ENCODE measurements at places on chromosomes 16 and 17. TPM values are rescaled to one million over a fixed set of nuclear protein-coding genes. Genes with fewer than 3 reads are reported as not detected.

DNA sequence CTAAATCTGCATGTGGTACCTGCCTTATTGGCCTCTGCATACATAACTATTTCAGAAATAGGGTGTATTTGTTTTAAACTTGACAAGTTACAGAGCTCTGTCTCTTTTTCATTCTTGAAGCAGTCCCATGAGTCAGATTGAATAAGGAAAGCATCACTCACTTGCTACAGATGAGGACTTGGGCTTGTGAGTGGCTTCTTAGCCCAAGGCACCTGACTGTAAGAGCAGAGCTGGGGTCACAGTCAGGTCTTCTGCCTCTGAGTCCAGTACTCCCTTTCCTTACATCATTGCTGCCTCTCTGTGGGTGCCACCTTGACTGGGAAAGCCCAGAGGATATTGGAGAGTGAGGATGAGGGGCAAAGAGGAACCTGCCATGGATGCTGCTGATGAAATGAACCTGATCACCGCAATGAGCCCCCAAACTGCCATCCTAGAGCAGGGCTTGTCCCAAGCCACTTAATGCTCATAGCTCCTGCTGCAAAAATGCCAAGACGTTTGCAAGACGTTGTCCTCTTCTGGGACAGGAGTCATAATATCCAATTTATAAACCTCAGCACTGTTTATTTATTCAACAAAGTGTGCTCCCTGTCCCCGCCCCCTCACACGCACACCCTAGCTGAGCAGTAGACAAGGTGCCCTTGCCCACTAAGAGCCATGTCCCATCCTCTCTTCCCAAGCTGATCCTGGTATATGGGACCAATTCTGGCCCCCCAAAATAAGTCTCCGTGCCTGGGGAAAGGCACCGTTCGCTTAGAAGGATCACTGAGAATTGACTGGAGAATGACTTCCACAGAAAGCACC is 74.1 kb downstream of the CCDC182 start:
- no peak for ATAC-seq

Gene ABCC12
- total RNA-seq: 0.86 TPM

DNA sequence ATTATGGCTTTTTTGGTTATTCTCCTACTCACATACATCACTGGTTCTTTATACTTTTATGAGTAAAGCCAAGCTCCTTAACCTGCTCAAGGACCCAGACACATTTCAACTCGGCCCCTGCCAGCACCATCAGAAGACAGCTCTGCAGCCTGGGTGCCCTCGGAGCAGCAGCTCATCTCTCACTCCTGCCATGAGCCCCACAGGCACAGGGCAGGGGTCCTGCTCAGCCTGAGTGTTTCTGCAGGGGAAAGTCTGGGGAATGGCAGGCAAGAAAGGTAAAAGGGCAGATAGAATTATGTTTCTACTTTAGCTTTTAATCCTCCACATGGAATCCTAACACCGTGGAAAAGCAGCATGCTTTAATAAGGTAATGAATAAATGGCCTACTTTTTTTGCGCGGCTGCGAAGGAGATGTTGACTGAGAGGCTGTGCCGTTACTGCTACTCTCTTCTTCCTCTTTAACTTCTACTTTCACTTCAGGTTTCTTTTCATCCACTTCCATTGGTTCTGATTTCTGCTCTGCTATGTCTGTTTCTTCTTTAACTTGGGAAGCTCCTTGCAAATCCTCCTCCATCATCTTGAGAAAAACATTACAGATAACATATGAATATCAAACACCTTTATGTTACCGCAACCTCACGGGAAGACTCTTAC is 50.1 kb upstream of the TRAP1 start:
- ATAC-seq: no peak

DNA sequence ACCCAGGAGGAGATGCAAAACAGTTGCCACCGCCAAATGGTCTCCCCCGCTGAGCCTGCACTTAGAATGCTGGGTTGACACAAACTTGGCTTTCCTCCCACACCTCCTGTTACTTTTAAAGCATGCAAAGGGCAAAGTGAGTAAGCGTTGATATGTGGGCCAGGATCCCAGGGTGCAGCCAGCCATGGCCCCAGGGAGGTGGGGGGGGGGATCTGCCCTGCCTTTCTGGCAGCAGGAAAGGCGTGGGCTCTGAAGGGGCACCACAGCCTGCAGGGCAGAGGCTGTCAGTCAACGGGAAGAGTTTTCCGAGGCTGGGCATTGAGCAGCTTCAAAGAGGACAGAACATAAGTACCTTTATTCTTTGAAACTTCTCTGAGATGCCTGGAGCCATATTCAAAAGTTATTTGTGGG is 142.3 kb downstream of the ABCC12 start:
- ATAC-seq: no peak

GRCh38 chr17:10439816-10440215 is 18.1 kb upstream of the MYH8 start:
- no peak for ATAC-seq

DNA sequence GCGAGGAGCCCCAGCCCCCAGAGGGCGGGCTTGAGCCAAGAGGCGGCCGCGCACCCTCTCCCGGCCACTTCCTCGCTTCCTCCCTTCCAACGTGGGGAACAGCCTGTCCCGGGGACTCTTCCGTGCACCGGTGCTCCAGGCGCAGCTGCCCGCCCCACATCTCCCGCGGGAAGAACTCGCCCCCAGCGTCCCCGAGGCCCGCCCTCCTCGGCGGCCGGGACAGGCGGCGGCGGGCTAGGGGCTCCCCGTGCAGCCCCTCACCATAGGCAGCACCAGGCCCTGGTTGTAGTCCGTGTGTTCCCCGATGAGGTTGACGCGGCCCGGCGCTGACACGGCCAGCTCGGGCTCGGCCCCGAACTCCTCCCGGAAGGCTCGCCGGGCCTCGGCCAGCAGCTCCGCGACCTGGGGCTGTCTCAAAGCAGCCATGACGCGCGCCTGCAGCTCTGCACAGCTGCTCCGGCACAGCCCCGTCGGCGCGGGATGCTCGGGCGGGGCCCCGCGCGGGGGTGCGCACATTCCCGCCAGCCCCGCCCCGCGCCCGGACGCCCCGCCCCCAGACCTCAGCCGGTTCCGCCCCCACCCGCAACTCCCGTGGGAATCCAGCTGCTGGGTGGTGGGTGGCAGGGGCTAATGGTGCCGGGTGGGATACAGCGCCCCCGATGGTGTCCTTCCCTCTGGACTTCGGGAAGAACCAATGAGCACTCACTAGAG is at the start of gene GALK1:
TSS of gene GALK1 (minus strand) at position 482 of the 711 bp plus-strand sequence. CDS start at position 426, 56 bp downstream.
- peak; percentile 90 for ATAC-seq

- no peak for ATAC-seq
These were observed 942 bp downstream of the KRT23 start for GRCh38 chr17:40936437-40936971.

- ATAC-seq: no peak
These were observed 217.8 kb downstream of the ZNF423 start for GRCh38 chr16:49637933-49638672.

DNA sequence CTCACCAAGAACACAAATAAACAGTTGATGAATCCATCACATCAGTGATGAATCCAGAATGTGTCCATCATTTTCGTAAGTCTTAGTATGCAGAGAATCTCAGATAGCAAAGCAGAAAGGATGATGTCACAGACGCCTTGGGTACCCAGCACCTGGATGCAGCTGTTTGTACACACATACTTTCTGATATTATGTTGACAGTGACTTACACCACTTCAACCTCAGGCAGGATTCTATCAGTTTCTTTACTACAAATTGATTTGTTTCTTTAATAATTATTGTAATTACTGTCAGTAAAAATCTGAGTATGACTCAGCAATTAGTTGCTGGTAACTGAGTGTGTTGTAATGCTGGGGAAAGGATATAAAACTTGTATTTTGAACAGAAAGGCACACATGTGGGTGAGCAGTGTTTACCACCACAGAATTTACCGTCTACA is 159.8 kb downstream of the RPTOR start:
- no peak for ATAC-seq

DNA sequence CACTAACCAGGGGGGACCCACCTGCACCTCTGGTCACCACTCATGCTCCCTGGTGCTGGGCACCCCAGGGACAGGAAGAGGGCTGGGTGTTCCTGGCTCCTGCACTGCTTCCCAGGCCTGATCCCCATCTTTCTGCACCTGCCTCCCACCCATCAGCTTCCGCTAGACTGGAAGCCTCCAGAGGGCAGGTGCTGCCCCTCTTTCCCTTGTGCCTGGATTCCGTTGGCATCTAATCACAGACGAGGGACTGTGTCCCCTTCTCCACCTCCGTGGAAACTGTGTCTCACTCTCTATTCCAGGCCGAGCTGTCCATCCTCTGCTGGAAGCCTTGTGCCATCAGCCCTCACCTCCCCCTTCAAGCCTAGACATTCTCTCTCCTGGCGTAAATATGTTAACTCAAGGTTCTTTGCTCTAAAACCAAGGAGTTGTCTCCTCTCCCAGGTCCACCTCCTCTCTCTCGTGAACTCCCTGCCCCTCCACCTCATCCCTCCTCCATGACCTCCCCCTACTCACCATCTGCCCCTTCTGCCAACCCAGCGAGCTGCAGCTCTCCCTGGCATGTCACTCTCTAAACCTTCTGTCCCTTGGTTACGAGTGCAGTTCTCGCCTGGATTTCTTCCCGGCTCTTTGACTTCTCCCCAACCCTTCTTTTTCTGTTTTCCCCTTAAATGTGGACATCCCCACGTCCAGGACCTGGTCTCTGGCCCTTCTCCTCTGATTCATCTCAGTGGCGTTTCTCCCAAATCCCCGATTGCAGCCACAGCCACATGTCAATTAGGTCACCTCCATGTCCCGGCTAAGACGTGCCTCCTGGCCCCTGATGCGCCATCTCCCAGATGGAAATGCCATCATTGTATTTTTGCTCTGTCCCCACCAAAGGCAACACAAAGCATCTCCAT is 107.7 kb downstream of the SEC14L1 start:
- no peak for ATAC-seq

Gene TEKT5
- 1.1 TPM for total RNA-seq

- ATAC-seq: peak; percentile 20
These were observed 48.5 kb upstream of the RBBP6 start for GRCh38 chr16:24490866-24491265.

DNA sequence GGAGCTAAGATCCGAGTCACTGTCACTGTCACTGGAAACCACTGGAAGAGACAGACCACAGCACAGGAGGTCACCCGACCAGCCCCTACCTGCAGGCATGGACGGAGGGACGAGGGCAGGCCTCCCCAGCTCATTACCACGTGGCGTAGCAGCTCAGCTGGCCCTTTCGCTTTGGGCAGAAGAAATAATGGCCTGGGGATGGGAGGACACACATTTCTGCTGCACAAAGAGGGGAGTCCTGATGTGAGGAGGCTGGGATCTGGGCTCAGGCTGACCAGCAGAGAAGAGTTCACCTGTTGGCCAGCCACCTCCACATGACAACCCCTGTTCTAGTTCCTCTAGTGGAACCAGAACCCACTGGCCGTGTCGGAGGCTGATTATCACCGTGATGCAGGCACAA is 38.2 kb upstream of the DOC2B start:
- ATAC-seq: no peak

GRCh38 chr16:82281544-82281943 is 111.5 kb upstream of the MPHOSPH6 start:
- ATAC-seq: no peak

Gene TTYH2
- 6.6 TPM for total RNA-seq

GRCh38 chr16:1626327-1626726 is 14.2 kb downstream of the CRAMP1 start:
- ATAC-seq: no peak

DNA sequence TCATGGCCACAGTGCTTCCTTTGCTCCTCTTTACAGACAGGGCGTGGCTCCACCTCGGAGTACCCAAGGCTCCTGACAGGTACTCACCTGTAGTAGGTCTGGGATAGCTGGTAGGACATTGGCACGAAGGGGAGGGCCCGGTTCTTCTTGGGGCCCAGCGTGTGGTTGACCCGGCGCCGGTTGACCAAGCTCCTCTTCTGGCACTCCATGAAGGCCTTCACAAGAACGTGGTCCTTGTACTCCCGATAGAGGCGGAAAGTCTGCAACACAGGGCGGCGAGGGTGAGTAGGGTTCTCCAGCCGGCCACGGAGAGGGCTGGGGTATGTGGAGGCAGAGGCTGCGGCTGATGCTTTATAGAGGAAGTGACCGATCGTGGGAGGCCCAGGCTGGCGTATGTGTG is 69.7 kb downstream of the IL21R start:
- no peak for ATAC-seq

Gene MT1M
- total RNA-seq: 0.73 TPM

DNA sequence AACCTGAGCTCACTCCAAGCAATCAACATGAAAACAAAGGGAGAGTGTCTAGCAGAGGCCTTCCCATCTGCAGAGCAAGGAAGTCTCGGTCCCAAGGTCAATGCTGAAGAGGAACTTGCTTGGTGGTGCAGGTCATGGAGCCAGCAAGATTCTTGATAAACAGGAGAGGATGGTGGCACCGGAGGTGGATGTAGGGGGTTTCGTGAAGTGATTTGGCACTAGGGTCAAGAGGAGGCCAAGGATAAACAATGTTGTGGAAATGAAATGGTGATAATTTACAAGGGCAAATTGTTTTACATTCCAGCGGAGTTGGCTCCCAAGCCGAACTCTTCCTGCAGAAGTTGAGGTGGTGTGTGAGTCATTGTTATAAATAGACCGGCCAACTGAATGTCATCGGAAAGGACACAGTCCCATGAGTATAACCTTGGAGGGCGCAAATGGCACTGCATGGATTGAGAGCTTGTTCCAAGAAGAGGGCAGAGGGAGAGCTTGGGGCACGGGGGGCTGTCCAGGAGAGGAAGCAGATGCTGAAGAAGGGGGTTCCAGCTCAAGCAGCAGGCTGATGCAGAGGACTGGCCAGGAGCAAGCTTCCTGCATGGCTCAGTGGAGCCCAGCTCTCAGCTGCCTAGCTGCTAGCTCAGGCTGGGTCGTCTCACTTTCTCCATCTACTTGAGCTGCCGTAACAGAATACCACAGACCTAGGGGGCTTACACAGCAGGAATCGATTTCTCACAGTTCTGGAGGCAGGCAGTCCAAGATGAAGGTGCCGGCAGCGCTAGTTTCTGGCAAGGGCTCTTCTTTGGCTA is 136.6 kb downstream of the COPRS start:
- ATAC-seq: no peak

Gene CMTM1
- total RNA-seq: 3.2 TPM

Gene PARD6A
- 2.5 TPM for total RNA-seq

DNA sequence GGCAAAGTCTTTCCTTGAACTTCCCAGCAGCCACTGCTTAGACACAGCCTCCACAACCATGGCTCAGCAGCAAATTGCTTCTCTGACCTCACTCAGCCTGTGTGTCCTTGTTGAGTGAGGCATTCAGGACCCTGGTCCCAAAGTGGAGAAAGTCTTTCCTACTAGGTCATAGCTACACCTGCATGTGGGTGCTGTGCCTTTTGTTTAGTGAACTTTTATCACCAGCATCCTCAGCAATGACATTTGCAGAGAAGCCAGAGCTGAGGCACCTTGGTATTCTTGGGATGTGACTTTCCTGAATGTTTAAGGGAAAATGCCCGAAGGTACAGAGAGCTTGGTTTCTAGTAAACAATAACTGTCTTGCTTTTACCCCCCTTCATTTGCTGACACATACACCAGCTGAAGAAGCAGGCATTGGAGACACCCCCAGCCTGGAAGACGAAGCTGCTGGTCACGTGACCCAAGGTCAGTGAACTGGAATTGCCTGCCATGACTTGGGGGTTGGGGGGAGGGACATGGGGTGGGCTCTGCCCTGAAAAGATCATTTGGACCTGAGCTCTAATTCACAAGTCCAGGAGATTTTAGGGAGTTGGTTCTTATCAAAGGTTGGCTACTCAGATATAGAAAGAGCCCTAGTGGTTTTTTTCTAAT is 20.9 kb upstream of the STH start:
- ATAC-seq: no peak
